Fibroblast of villous mesenchyme (primary cell): ENCODE measurements at places on chromosomes 13 and 19.

DNA sequence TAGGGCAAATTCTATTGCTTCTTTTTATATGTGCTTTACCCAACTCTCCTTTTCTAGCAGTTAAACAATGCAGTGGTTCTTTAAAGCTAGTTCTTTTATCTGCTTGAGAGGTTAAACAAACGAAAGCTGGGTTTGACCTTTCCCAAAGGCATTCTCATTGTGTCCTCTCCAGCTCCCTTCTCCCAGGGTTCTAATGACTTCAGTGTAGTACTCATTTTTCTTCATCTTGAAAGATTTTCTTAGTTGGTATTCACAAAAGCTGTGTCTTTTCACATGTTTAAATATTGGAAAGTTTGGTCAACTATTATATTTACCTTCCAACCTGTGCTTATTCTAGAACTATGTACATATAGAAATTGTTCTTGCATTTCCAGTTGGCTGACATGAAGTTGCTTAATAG, 1.5 kb downstream of the WASF3 start:
- DNase-seq: no peak

GRCh38 chr13:35554972-35555623, 78.6 kb upstream of the MAB21L1 start:
- no peak for DNase-seq

DNA sequence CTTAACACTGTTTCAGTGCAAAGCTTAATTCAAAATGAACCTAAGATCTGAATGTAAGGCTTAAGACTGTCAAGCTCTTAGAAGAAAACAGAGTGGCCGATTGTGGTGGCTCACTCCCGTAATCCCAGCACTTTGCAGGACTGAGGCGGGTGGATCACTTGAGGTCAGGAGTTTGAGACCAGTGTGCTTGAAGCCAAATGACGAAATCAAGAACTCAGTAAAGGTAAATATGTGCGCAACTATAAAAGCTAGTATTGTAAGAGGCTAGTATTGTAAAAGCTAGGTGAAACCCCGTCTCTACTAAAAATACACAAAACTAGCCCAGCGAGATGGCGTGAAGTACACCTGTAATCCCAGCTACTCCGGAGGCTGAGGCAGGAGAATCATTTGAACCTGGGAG, 12.7 kb downstream of the ATP4B start:
- DNase-seq: no peak

- peak; percentile 92 for DNase-seq
These were observed 18.2 kb upstream of the ZNF543 start for GRCh38 chr19:57302020-57302465.

DNA sequence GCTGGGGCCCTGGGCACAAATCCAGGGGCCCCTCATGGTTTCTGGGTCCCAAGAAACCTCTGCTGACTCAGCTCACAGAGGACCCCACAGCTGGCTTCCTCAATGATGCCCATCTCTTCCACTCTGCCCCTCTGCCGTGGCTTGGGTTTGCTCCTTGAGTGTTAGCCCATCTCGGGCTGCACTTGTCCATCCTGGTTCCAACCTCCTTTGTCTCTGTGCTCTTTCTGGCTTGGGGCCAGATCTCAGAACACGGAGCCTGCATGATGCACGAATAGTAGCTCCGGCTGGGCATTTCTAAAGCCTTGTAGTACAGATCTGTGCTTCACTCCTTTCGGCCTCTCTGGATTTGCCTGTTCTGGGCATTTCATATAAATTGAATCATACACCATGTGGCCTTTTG, 53.8 kb downstream of the F2RL3 start:
- DNase-seq: no peak

- DNase-seq: peak; percentile 18
These were observed 666.6 kb downstream of the SLITRK1 start for GRCh38 chr13:83215627-83216026.

DNA sequence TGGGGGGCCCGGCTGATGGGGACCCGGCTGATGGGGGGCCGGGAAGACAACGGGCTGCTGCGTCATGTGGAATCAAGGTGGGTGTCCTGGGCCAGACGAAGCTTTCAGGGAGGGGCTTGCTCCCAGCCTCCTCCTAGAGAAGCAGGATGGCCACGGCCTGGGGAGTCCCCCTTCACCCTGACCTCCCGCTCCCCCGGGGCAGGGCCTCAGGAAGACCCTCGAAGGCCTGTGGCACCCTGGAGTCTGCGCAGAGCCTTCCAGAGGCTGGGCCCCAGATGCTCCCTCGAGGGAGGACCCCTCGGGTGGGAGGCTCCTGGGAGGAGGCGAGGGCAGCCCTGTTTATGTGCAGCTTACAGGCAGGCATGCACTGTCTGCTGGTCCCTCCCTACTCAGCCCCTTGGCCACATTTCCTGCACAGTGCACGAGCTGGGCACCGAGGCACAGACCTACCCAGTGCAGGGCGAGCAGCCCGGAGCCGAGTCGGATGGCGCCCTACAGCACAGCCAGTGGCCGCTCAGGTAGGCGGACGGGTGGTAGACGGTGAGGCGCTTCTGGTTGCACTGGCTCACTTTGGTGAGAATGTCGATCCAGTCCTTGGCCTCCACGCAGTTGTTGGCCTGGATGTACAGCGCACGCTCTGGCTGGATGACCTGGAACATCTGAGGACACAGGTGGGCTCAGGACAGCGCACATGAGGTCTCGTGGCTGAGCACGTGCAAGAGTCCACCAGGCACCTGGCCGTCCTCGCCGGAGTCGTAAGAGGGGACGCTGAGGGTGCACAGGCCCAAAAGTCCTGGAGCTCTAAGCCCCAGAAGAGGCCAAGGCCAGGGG, 22.4 kb upstream of the C13orf46 start:
- no peak for DNase-seq

DNA sequence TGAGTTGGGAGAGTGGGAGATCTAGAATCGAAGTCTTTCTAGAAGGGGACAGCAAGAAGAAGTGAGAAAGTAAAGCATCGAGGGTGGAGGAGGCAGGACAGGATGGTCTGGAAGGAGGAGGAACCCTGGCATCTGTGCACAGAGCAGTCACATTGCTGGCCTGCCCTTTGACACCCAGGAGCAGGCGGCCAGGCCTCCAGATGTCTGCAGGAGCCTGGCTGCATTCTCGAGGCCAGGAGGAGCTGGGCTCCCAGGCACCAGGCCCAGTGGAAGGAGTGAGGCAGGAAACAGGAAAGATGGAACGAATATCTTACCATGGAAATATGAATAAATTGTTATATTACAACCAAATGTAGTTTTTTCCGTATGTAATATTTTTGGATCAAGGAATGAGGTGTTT, 27.7 kb upstream of the ARGLU1 start:
- DNase-seq: no peak

GRCh38 chr13:40812102-40812501, 22.7 kb downstream of the SLC25A15 start:
- no peak for DNase-seq

DNA sequence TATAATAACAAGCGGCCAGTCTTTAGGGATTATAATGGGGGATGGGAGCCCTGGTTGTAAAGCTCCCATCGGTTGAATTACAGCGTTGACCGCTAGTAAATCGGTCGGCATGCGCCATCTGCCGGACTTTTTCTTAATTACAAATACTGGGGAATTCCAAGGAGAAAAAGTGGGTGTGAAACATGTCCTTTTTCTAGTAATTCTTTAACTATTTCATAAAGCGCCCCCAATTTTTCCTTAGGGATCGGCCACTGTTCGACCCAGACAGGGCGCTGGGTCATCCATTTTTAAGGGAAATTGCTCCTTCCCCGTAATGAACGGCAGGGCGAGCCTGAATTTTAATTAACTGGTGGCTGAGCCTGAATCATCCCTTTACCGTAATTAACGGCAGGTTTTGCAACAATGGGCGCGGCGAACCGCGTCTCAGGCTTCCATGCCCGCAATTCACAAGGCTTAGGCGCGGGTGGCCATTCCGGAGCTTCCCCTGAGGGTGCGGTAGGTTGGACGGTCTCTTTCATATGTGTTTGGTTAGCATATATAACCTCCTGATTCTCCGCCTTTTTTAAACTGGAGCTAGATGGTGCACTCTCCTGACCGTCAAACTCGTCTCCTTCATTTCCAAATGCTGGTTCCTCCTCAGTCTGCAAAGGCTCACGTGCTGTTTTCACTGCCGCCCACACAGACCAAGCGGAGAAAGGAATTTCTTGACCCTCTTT, 30.2 kb upstream of the EVI5L start:
- peak; percentile 83 for DNase-seq

- no peak for DNase-seq
These were observed 17.7 kb downstream of the CRTC1 start for GRCh38 chr19:18701250-18701608.

DNA sequence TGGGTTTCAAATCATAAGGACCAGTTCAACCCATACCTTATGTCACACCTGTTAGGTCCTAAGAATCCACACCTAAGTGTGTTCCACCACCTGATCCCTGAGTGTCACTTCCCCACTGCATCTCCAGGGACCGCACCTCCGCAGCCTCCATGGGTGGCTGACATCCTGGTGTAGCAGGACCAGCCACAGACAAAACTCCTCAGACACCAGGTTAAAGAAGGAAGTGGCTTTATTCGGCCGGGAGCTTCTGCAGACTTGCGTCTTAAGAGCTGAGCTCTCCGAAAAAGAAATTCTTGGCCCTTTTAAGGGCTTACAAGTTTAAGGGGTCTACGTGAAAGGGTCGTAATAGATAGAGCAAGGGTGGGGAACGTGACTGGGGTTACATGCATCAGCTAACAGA, 509.9 kb downstream of the MYO16 start:
- DNase-seq: no peak

GRCh38 chr13:24124789-24125476, 35.6 kb upstream of the SPATA13 start:
- DNase-seq: no peak

GRCh38 chr19:21586311-21587116, 81.1 kb downstream of the ZNF429 start:
- no peak for DNase-seq

GRCh38 chr13:30156270-30156669, 151.1 kb downstream of the KATNAL1 start:
- no peak for DNase-seq
